ENCODE measurements at places on chromosomes 16 and 17.

GRCh38 chr17:58630883-58631522, 60.8 kb downstream of the TEX14 start:
- peak; percentile 61 for DNase-seq

DNA sequence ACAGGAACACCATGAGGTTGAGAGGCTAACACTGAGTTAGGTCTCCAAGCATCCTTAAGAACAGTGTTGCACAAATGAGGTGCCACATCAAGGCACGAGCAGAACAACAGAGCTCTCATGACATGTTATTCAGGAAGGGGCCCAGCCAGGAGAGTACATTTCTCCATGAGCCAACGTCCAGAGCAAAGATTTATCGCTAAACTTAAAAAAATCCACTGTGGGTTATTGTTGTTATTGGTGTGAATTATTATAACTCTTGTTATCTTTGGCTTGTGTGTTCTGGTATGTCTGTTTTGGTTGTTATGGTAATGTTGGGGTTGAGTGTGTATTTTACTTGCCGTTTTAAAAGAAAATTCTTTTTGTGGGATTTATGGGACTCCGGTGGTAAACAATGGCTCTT, 68.9 kb upstream of the MSI2 start:
- DNase-seq, result no peak

GRCh38 chr17:33927732-33928133, 327.4 kb upstream of the CCL2 start:
- no peak for DNase-seq

DNA sequence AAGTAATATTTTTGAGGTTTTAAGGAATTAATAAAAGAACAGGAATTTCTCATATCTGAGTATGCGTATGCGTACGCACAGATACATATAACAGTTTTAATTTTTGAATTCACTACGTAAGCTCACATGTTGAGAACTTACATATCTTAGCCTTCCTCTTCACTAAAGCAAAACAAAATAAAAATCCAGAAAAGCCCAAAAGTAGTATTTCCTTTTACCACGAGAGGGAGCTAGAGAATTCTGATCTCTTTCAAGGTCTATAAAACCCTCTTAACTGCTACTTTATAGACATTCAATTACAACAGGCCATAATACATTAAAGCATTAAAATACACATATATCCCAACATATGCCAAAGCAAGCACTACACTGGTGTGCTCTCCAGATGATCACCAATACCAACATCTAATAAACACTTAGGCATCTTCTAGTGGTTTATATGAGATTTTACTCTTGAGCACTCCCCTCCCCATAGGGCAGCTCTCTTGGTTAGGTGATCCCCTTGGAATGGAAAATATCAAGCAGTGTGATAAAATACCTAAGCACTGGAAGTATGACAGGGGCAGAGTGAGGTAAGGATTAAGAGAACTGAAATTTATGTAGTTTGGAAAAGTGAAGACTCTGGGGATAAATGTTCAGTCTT, 94.0 kb downstream of the SKAP1 start:
- DNase-seq, result no peak

DNA sequence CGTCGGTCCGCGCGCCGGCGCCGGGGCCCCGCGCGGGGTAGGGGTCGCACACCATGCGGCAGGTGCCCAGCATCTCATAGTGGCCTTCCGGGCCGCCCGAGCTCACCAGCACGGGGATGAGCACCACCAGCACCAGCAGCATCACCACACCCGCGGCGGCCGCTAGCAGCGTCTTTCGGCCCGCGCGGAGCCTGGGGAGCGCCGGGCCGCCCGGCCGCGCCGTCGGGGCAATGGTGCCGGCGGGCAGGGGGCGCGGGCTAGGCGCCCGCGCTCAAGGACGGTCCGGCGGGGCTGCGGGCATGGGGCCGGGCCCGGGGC, 237 bp downstream of the C1QL1 start:
- no peak for DNase-seq

GRCh38 chr16:2487903-2488531, 13.1 kb downstream of the TBC1D24 start:
- DNase-seq, result no peak

DNA sequence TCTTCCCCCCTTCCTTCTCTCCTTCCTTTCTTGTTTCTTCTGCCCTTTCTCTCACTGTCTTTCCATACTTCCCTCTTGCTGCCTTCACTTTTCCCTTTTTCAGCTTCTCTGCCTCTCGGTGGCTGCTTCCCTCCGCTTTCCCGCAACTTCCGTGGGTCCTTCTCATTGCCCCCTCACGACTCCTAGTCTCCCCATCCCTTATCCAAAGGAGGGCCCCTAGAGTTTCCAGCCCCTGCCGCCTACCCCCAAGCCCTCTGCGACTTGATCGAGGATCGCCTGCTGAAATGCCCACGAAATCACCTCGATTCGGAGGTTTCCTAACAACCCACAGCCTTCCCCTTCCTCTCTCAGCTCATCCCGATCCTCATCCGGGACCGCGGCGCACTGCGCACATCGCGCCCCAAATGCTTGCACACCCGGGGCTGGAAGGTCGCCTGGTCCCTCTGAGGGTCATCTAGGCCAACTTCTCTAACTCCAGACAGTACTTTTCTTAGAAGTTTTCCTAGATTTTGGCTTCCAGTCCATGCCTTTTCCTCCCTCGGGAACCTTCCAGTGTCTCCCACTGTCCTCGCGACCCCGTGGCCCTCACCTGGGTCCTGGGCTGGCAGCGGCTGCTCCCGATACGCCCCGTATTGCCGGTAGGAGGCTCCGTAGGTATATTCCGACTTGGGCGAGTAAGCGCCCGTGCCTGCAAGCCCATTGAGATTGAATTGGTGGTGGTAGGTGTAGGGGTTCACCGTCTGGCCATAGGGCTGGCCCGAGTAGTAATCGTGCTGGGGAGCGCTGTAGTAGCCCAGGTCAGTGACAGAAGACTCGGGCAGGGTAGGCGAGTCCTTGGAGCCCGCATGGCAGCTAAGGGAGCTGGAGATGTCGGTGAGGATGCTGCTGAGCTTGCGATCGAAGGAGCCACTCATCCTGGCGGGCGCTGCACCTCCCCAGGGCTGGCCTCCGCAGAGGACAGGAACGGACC, 654 bp downstream of the DLX3 start:
- peak; percentile 17 for DNase-seq

All from activated CD4-positive, alpha-beta memory T cell treated with anti-CD3 and anti-CD28 coated beads, Interleukin-2, amount 10 ng/mL, durations not matched to agents 7 days and 5 days (primary cell).